Muscle of leg (tissue), 16 donors: ENCODE measurements at places on chromosomes 3 and 15.

- DNase-seq, result no peak
Measured at GRCh38 chr3:46681856-46682540, 11.5 kb downstream of the ALS2CL start.

DNA sequence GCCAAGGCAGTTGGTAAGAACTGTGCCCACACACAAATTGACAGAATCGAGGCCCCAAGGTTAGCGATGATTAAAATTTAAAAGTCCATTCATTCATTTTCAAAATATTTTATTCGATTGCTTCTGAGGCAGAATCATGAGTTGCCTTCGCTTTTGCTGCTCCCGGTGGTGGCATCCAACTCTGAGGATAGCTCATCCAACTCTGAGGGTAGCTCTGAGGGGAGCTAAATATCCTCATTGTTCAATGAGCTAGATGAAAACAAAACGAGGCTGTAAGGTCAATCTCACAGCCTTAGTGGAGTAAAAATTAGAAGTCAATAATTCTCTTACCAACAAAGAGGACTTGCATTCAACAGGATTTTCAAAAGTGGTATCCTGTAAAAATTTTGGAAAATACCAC, 897 bp upstream of the CHL1 start:
- no peak for DNase-seq

- DNase-seq, result no peak
Measured at GRCh38 chr3:50580683-50581458, 11.5 kb downstream of the HEMK1 start.

- DNase-seq, result no peak
Measured at GRCh38 chr3:46093327-46093942, 66.2 kb upstream of the XCR1 start.

- DNase-seq, result no peak
Measured at GRCh38 chr3:128603811-128604775, 46.5 kb downstream of the RPN1 start.

GRCh38 chr3:134892761-134893160, 97.7 kb downstream of the EPHB1 start:
- DNase-seq, result no peak

DNA sequence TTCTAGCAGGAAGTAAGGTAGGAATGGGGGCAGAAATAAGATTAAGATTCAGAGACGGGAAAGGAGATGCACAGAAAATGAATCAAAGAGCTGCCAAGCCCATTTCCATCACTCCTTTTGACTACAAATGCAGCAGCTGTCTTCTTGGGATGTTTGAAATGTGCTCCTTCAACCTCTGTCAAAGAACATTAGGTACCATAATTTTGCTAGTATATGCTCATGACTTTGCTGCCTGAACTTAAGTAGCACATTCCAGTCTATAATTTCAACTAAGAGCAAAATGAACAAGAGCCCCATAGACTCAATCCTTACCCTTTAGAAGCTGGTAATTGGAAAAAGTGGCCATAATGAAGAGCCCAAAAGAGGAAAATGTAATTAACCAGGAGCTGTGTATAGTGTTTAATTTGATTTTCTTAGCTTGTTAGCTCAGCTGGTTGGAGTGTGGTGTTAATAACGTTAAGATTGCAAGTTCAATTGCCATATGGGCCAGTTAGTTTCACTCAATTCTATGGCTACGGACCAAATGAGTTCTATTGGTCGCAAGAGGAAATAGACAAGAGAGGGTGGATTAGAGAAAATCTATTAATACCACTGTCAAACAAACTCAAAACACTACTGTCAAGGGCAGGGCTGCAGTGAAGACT, 349.9 kb downstream of the ZBBX start:
- no peak for DNase-seq

DNA sequence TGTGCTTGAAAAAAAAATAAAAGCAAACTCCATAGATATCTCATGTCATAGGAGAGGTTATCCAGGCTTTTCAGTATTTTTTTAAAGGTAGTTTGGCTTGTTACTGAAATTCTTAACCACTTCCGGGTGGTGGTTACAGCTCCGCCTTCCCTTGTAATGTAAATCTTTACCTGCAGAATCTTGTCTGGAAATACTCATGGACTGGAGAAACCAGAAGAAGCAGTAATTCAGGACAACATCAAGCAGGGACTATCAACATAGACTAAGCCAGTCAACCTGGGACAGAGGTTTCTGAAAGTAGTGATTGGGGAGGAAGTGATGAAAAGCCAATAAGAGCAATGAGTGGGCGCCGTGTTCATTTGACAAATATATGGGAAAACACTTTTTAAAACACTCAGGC, 78.9 kb upstream of the SKOR1 start:
- DNase-seq, result no peak

DNA sequence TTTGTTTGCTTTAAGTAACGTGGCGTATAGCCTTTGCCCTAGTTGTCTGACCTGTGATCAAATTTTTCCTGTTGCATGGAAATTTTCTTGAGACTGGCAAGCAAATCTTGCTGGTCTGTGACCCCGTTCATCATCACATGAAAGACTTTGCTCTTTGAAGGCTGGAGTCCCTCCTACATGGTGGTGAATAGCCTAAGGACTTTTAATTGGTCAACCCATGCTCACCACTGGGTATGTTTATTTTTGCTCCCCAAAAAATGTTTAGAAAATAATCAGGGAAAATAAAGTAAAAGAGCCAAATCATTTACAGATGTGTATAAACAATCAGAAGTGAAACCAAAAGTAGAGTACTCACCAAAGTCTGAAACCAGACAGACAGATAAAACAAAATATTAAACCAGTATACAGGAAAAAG, 1075.3 kb upstream of the ALCAM start:
- peak; percentile 2 for DNase-seq

GRCh38 chr3:157099326-157100095, 60.4 kb downstream of the CCNL1 start:
- DNase-seq, result no peak

GRCh38 chr15:78261062-78261461, 3.3 kb upstream of the DNAJA4 start:
- no peak for DNase-seq

- DNase-seq, result no peak
Measured at GRCh38 chr3:126512026-126512425, 5.5 kb downstream of the UROC1 start.

DNA sequence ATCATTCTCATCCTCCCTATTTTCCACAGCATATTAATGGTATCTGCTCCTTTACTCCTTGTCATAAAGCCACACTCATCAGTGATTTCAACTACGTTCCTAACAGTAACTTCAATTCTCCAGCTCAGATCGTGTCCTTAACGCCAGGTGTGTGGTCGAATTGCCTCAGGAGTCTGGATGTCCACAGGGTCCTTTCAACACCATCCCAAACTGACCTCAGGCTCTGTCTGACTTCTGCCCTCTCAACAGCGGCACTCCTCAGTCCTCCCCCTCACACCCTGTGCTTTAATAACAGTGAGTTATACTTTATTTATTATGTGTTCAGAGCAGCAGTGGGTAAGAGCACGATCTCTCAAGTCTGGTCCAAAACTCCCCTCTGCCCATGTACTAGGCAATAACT, 42.4 kb downstream of the ST3GAL6 start:
- DNase-seq, result no peak

- peak; percentile 22 for DNase-seq
Measured at GRCh38 chr15:81292523-81293001, 31.4 kb downstream of the STARD5 start.

GRCh38 chr3:65854606-65855304, 184.0 kb downstream of the MAGI1 start:
- DNase-seq, result no peak

- DNase-seq, result no peak
Measured at GRCh38 chr15:35738370-35738769, 192.4 kb upstream of the DPH6 start.

DNA sequence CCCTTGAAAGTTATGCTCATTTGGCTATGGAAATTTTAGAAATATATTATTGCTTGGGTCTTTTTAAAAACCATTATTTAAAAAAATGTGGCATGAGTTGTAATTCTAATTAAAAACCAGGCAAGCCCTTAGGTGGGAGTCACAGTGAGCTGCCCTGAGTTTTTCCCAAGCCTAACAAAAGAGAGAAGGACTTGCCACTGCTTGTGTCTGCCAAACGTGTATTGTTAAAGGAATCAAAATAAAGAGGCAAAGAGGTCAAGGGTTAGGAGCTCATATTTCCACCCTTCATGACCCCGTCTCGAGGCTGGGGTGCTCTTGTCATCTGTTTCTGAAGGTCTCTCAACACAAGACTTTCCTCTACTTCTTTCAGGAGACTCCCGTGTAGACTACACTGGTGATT, 321.1 kb downstream of the ZIC1 start:
- DNase-seq, result no peak

DNA sequence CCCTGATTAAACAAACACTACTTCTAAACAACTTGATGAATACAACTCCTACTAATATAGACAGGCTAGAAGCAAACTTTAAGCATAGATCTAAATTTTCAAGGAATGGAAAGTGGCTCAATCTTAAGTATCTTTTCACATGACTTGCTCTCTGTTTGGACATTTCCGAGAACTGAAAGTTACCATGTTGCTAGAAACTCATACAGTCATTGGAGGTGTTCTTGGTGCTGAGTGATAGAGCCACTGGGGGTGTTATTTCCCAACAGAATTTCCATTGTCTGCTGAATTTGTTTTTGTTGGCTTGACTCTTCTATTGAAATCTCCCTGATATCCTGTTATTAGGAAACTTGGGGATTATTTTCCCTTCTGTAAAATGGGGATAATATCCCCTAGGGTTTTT, 264.5 kb upstream of the RASGRP1 start:
- no peak for DNase-seq

- no peak for DNase-seq
Measured at GRCh38 chr3:20552605-20553275, 366.7 kb upstream of the SGO1 start.

DNA sequence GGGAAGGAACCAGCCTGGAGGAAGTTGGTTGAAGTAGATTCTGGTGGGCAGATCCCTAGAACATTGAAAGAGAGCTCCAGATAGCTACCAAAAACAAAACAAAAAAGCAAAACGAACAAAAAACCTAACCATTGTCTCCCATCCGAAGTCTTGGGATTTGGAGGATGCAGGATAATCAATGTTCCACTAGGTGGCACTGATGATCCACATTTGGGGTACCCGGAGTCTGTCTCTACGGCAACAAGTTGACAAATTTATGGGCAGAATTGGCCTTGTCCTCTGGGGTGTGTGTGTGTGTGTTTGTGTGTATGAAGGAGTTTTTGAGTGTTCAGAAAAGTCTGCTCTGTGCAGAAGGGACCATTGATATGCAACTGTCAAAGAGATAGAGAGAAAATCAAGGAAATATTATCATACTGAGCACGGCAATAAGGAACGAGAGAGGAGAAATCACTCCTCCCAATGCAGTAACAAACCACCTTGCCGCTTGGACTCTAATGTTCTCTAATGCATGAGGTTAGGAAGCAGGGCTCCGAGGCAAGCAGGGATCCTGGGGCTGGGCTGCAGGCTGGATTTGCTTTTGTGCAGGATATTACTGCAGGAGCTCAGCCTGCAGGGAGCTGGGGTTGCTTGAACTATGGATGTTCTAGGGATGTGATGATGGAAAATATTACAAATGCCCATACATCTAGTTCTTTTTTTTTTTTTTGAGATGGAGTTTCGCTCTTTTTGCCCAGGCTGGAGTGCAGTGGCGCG, 59.8 kb upstream of the KLHL25 start:
- peak; percentile 78 for DNase-seq

GRCh38 chr3:101635345-101635744, 41.6 kb downstream of the ZBTB11 start:
- no peak for DNase-seq

- no peak for DNase-seq
Measured at GRCh38 chr15:75182187-75183131, 19.2 kb upstream of the C15orf39 start.

- peak; percentile 44 for DNase-seq
Measured at GRCh38 chr3:191282251-191283185, 46.7 kb upstream of the CCDC50 start.

DNA sequence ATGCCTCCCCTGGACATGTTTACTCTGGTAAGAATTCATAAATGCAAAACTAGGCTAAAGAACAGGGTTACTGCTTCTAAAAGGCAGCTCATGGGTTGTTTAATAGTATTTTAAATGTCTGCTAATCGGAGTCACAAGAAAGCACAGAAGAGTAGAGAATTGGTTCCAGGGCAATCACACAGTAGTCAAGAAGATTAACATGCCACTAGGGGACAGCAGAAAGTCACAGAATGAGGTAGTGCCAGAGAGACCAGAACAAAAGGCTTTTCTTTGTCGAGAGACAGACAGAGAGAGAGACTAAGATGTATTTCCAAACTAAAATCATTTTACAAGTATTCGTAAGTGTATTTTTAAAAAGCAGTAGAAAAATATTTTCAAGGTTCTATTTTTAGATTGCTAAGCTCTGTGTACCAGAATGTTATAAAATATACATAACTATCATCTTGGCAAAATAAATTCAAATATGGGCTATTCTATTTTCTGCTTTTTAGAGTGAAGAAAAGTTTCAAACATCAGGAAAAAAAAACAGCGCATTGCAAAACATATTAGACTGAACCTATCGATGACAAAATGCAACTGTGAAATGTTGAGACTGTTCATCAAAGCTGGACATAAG, 78.3 kb upstream of the CDIN1 start:
- DNase-seq, result peak; percentile 71

DNA sequence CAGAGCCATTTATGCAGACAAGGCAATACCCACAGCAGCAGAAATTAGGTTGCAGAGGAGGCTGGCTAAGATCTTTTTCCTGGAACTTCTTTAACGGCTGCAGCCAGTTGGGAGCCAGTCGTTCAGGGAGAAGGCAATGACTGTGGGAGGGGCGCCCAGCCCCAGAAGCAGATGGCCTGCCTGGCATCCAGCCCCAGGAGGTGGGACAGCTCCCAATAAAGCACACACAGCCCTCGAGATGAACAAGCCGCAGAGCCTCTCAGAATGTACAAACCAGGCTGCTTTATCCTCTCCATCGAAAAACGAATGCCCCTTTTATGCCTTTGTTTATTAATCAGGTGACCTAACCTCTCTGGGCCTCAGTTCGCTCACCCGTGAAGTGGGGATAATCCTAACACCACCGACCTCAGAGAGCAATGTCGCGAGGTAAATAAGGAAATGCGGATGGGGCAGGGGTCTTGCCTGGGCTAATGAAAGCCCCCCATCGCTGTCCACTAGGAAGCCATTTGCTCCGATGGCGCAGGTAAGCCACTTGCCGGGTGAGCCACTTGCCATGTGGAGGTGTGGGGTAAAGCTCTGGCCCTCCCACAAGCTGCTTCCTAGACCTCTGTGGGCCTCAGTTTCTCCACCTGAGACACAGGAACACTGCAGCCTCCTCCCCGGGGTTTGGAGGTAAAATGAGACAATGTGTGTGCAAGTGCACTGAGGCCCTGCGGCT, 35.8 kb downstream of the MGLL start:
- peak; percentile 96 for DNase-seq

DNA sequence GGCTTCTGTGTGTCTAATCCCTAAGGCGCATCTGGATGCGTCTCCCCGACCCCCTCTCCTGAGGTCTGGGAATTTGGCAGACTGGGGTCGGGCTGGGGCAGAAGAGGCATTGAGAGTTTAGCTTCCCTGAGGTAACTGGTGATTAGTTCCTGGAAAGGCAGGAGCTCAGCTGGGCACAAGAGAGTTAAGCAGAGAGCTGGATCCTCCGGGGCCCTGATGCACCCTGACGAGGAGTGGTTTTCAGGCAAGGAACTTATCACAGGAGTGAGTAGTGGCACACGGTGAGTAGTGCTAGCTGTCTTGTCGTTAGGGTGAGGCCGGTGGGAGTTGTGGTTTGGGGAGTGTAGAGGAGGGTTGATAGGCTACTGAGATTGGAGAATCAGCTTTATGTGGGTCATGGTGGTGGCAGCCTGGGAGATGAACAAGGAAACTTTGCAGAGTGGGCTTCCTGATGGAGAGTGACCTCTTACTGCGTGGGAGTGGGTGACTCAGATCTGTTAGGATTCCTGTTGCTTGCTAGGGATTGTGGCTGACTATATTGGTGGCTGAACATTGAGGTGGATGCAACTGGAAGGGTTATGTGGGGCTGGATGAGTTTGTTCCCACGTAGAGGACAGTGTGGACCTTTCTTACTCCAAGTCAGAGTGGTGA, 897 bp downstream of the RAD54L2 start:
- DNase-seq, result no peak
